Mesothelial cell of epicardium (in vitro differentiated cells): ENCODE measurements at places on chromosomes 4 and X.
A peak's percentile ranks its signal among the peaks of the same experiment; 100 is the strongest.

DNA sequence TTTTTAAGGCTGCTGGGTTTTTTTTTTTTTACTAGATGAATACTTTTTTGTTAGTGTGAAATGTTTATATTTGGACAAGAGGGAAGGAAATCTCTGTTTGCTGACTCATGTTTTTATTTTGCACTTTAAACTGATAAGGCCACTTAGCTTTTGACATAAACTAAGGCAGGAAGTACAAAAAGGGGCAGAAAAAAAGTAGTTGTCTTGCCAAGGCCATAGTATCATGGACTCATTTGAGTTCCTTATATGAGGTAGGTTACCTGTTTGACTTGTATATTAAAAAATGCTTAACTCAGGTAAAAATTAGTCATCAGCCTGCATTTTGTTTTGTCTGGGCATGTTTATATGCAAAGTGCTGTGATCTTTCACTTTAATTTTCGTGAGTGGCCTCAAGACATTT is 26.0 kb downstream of the SMAD1 start:
- no peak for DNase-seq

- no peak for DNase-seq
These were observed 1099.9 kb downstream of the RAPGEF2 start for GRCh38 chr4:160202802-160203201.

DNA sequence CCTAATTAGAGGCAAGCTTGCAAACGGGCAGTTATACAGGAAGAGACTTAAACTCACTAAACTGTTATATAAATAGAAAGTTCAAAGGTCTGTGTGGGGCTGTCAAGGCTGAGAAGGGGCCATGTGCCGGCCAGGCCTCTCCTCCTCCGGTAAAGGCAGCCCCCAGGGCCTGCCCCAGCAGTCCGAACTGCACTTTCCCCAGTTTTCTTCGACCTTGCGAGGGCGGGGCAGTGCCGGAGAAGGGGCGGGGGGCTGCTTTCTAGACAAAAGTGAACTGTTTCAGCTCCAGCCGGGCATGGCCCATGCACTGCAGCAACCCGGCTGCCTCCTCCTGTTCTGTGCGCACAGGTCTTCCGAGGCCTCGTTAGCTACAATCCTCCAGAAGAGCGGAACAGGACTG is 4.1 kb downstream of the AFF2 start:
- no peak for DNase-seq

GRCh38 chr4:1084796-1085403 is 28.5 kb downstream of the RNF212 start:
- DNase-seq: no peak

- DNase-seq: no peak
These were observed 32.8 kb downstream of the CLDN22 start for GRCh38 chr4:183287309-183287659.

DNA sequence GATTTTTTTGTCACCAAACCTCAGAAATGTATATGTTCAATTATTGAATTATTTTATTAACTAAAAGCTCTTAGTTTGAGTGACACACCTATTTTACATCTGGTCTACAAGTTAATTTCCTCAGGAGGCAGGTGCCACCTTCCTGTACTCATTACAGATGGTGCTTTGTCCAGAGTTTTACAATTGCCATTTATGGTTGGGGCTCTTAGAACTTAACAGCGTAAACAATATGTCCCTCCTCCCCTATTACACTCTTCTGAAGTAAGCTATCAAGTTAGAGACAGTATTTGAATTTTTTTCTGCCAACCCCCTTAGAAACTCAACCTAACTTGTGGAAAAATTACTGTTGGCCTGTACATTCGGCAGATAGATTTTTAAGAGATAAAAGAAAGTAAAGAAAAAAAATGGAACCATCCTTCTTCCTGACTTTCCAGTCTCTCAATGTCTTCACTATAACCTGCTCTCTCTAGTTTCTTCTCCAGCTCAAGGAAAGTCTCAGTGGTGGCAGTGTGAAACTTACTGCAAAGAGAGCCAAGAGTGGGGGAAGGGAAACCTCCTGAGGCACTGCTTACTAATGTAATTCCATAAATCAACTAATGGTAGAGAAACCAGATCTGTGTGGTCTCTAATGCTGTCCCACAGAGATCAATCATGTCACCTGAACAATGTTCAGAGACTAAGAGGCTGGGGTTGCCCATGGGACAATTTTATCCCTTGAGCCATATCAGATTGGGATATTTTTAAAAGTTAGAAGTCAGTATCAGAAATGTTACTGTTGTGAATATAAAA is 7.8 kb downstream of the CXXC4 start:
- DNase-seq: no peak

- DNase-seq: no peak
These were observed 99.8 kb downstream of the KLHL8 start for GRCh38 chr4:87120411-87121162.

- no peak for DNase-seq
These were observed 3.4 kb downstream of the SLC38A5 start for GRCh38 chrX:48466696-48467095.

DNA sequence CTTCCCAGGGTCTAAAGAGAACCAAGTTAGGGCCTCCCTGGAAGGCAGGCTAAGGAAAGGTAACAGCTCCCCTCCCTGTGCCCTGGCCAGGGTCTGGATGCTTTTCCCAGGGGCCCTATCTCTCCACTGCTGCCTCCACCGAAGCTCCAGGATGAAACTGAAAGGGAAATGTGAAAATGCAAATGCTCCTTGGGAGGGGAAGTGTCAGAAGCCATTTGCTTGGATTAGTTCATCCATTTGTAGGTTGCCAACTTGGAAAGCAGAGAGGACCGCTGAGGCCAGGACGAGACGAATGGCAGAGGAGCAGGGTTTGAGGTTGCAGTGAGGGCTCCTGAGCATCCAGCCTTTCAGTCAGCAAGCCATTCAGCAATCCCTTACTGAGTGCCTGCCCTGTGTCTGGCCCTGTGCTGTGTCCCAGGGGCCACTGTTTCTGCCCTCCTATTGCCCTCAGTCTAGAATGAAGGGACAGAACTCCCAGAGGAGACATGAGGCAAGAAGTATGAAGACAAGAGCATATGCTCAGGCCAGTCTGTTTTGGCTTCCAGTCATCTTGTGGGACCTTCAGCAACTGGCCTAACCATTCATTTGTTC is 45.9 kb upstream of the PGRMC1 start:
- DNase-seq: no peak

- DNase-seq: no peak
These were observed 607 bp upstream of the SCOC start for GRCh38 chr4:140372751-140373327.

DNA sequence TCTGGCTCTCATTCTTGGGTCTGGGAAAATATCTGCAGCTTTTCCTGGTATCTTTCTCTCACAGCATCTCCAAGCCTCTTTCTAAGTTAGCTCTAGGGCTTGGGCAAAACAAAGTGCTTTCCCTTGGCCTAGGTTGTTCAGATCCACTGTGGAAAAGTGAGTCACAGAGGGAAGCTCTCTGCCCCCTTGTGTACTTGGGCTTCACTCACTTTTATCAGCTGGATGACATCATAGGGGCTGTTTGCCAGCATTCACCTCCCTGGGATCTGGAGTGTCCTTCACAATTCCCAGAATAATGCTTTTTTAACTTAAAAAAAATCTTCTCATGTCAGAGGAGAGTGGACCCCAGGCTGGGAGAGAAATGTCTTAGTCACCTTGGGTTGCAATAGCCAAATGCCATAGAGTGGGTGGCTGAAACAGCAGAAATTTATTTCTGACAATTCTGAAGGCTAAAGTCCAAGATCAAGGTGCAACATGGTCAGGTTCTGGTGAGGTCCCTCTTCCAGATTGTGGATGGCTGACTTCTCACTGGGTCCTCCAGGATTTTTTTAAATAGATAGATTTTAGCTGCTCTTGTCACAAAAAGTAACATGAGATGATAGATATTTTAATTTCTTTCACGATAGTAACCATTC is 247.8 kb downstream of the SH2D1A start:
- DNase-seq: no peak

DNA sequence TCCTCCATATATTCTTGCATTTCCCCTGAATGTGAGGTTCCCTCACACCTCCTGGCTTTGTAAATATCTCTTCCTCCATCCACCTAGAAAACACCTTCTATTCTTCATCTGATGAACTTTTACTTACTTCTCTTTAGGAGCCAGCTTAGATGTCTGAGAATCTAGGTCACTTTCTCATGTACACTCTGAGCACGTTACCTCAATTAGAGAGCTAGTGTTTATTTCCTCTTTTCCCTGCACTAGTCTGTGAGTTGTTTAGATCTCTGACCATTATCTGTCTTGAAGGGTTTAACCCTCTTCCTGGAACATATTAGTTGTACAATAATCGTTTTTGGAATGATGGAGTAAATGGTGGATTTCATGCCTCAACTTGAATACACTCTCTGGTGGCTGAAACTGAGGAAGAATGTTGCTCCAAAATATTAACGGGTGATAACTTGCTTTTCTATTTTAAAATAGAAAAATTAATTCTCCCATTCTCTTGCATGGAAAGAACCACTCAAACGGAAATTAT is 8.5 kb upstream of the NEIL3 start:
- no peak for DNase-seq

- DNase-seq: no peak
These were observed 38.5 kb upstream of the UGT2B7 start for GRCh38 chr4:69057620-69058409.

DNA sequence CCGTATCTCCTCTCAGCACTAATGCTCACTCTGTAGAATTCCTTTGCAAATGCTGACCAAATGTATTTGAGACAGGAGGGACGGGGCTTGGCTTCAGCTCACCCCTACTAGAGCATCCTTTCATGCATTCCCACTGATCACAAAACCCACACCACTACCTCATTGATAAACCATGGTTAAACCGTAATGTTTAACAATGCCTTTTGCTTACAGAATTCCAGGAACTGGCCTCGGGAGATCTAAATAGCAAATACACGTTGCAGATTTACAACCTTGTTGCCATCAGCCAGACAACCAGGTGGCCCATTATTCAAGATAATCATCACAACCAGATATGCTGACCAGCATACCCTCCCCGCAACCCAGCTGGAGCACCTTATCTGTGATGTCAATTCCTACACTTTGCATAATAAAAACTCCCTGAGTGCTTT is 391.9 kb downstream of the KCTD8 start:
- DNase-seq: no peak

DNA sequence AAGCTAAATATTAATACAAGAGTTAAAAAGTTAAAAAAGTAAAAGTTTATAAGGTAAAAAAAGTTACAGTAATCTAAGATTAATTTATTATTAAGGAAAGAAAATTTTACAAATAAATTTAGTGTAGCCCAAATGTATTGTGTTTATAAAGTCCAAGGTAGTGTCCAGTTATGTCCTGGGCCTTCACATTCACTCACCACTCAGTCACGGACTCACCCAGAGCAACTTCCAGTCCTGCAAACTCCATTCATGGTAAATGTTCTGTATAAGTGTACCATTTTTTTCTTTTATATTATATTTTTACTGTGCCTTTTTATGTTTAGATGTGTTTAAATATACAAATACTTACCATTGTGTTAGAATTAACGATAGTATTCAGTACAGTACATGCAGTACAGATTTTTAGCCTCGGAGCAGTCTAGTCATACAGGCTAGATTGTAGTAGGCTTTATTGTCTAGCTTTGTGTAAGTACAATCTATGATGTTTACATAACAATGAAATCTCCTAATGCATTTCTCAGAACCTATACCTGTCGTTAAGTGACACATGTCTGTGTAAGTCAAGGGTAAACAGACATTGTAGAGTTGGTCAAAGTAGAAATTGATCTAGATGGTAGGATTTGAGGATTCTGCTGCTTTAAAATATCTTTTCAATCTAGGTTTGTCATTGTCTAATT is 197.7 kb downstream of the GC start:
- no peak for DNase-seq

- DNase-seq: no peak
These were observed 57.0 kb downstream of the DCLK2 start for GRCh38 chr4:150135134-150135772.

DNA sequence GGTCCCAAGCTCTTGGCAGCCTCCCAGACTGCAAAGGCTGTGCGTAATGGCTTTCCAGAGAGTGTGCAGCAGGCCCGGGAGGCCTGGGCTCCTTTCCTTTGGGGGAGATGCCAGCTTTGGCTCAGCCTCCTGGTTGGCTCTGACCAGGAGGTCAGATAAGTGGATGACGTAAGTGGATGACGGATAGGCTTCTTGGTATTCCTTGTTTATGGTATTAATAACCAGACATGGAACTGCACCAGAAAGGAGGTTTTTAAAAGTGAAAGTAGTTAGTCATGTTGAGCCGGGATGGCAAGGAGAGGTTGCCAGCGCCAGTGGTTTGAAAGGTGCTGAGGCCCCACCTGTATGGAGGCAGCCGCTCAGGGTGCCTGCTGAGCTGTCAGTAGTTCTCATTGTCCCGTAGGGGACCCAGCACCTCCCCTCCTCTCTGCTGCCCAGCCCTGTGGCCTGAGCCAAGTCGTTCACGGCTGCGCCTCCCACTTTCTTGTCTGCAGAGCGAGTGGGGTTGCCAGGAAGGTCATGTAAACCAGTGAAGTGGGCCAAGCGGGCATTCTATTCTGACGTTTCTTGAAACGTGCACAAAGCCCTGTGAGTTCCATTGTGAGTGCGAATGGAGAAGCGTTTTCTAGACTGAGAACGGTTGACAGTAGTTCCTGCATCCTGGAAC is 28.7 kb upstream of the STOX2 start:
- peak; percentile 91 for DNase-seq

- no peak for DNase-seq
These were observed 86.9 kb downstream of the MAB21L2 start for GRCh38 chr4:150668824-150669223.

- DNase-seq: no peak
These were observed 7.5 kb downstream of the APEX2 start for GRCh38 chrX:55007656-55008055.

GRCh38 chrX:66142351-66142750 is 21.7 kb upstream of the HEPH start:
- no peak for DNase-seq

- no peak for DNase-seq
These were observed 9.8 kb upstream of the PCDH18 start for GRCh38 chr4:137541876-137542646.
